ENCODE measurements at places on chromosomes 4 and X.

DNA sequence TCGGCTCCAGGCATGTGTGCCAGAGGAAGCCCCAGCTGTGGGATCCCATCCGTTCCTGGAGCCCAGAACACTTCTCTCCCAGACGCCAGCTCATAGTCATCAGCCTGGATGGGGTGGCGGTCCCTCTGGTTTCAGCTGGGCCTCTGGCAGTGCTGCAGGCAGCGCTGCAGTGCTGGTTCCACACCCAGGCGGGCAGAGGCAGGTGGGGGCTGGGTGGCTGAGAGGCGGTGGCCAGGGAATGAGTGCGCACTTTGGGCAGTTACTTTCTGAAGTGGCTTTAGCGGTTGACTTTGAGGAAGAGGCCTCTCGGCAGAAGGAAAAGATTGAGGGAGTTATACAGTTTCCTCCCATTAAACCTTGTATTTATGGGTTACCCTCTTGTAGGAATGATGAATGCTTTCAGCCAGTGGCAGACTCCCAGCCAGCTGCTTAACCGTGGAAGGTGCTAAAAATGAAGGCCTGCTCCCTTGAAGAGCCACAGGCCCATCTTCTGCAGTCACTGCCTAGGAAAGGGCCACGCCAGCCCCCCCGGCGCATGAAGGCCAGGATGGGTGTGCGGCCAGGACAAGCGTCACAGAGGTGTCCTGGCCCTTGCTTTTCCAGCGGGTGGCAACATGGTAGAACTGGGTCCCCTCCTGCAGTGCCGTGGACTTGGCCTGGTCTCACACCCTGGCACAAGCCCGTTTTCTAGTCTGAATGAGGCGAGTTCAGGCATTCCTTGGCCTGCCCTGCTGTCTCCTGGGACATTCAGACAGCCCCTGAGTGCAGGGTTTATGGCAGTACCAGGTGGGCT is 9.9 kb downstream of the TADA2B start:
- no peak for DNase-seq

GRCh38 chrX:45134315-45134731 is 66.4 kb downstream of the DIPK2B start:
- DNase-seq: peak; percentile 68

GRCh38 chr4:151358266-151358665 is 32.9 kb upstream of the SH3D19 start:
- DNase-seq: peak; percentile 89

DNA sequence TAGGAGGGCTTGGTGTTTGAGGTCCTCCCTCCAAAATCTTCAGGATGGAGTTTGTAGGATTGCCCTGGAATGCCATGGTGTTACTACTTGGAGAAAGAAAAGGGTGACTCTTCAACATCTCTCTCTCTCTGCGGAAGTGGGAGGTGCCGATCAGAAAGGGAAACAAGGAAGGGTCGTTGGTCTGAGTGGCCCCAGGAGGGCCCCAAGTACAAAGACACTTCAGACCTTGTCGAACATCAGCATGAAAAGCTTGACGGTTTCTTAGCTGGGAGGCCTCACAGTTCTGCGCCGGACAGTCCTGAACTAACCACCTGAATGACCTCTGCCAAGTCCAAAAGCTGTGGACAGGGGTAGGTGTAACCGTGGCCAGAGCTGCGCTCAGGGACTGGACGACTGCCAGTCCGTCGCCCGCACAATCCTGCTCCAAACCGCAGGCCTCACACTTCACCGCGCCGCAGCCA is 646 bp upstream of the GSX2 start:
- no peak for DNase-seq

DNA sequence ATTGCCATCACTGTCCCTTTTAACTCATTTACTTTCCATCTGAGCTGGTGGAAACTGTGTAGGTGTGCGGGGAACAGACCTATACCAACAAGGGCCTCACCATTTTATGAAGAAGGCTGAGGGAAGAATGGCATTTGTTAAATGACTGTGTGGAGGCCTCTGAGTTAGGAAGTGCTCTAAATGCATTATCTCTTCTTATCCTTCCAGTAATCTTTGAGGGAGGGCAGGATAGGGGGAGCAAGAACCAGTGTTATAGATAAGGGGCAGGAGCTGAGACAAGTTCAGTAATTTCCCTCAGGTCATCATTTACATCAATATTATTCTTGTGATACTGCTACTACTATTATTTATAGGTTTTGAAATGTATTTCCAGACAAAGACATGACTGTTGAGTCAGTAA is 122.4 kb upstream of the PDLIM3 start:
- DNase-seq: peak; percentile 40

GRCh38 chrX:102964940-102965339 is 27.9 kb downstream of the RAB40AL start:
- no peak for DNase-seq

GRCh38 chr4:79403356-79403755 is 4.7 kb downstream of the GK2 start:
- no peak for DNase-seq

DNA sequence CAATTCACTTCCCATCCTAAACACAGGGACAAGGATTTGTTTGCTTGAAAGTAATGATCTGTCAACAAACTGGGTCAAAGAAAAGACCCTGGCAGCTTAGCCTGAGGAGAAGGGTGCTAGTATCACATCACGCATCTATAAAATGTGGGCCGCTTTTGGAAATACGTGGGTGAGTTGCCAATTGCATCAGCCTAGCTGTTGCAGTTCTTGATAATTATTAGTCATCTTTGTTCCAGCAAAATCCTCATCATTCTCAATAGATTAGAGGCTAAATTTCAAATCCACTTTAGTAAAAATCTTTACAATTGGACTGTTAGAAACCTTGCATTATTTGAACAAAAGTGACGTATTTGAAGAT is 33.6 kb upstream of the TAPT1 start:
- no peak for DNase-seq

DNA sequence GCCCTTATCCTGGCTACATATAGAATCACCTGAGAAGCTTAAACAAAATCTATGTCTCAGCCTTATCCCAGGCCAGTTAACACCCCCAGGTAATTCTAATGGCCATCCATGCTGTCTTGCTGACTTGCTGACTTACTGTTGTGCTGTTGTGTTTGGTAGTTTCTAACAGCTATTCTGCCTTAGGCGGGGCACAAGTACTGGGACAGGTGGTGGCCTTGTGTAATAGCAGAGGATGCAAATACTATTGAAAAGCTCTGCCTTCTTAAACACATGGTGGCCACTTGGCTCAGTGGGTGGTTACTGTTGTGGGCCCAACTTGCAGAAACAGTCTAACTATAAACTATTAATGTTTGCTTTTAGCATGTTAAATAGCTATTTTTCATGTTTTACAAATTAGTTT is 56.2 kb downstream of the CDS1 start:
- DNase-seq: no peak

DNA sequence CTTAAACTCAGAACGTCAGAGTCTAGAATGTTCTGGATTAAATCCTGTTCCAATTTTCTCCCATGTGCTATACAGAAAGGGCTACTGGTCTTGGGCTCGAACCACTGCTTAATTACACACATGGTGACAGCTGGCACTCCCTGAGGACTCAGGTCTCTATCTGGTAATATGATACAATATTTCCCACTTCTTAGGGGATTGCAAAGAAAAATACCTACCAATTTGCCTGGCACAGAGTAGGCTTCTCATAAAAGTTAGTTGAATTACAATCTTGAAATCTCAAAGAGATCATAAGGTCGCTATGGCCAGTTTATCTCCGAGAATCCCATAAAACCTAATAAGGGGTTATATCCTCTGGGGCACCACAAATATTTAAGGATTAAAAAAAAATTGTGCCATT is 8.6 kb downstream of the GPM6B start:
- DNase-seq: no peak

GRCh38 chr4:123055943-123056342 is 133.5 kb upstream of the NUDT6 start:
- no peak for DNase-seq

GRCh38 chr4:114036426-114036825 is 57.0 kb upstream of the ARSJ start:
- no peak for DNase-seq

DNA sequence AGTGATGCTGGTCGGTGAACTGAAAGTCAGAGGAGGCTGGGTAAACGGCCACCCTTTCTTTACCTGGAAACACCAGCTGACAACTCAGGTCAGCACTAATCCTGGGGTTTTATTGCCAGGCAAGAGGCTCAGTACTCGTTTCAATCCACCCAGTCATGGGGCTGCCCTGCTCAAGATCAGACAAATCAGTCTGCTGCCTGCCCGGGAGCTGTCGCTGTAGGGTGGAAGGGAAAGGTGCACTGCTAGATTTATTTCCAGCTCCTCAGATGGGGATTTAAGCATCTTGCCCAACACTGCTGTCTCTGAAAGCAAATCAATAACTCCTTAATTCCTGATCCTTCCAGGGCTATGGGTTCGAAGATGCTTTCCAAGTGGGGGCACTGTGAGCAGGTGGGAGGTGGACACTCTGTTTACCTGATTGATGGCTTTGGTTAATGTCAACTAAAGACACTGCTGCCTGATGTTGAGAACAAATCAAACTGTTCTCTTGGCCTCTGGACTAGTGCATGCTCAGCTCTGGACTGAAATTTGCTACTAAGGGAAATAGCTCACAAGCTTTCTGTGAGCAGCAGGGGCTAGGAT is 59.3 kb downstream of the PHKA2 start:
- DNase-seq: no peak

GRCh38 chrX:115902995-115903394 is 267.5 kb upstream of the AGTR2 start:
- DNase-seq: no peak

- DNase-seq: no peak
Measured at GRCh38 chrX:97936296-97936695, 1052.6 kb downstream of the RPA4 start.

DNA sequence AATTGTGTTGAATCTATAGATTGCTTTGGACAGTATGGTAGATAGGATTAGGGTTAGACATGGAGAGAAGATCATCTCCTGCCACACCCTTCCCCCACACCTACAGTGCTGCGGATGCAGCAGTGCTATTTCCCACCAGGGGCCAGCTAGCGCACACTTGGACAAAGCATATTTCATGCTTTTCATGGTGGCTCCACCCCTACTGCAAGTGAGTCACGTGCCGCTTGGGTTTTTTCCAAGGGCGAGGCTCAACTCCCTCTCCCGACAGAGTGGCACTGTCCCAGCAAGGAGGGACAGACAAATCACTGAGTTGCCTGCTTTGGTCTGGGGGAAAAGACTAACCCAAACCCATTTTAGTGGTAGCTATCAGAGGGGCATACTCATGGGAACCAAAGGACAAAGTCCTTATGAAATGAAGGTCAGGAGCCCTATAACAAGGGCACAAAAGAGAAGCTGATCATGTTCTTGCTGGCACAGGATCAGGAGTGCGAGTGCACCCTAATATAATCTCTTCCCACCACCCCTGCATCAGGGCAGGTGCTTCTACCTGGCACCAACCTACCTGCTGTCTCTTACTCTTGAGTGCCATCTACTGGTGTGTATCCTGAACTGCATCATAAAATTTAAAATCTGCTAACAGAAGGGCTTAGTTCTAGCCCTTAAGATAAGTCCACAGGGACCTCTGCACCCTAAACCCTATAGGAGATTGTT is 55.1 kb upstream of the PGAM4 start:
- no peak for DNase-seq

DNA sequence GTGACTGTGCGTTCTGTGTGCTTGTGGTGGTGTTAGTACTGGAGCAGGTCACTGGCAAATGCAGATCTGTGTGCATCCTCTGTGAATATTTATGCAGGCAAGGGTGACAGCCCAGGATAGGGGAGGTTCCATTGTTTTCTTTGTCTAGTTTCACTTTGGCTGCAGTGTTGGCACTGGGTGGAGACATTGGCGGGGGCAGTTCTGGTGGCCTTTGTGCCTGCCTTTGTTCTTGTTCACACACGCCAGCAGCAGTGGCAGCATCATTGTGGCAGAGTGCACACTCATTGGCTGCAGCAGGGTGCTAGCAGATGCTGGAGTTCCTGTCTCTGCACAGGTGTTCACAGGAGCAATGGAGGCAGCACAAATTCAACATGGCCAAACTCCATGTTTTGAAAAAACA is 495.3 kb downstream of the UBE2NL start:
- DNase-seq: no peak

GRCh38 chr4:37051866-37052265 is 192.7 kb upstream of the NWD2 start:
- no peak for DNase-seq

DNA sequence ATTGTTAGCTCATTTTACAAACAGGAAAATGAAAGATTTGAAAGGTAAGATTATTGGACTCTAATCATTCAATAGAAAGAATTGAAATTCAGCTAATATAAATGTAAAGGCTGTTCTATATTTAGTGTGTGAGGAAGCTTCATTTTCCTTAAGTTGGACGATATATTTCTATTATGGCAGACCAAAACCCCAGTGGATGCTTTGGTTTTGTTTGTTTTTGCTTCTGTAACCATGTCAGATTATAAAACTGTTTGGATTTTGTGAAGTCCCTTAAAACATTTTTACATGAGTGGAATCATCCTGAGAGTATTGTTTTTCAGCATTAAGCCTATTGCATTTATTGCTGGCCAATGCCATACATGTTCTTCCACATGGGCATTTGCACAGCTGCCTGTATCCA is 110.2 kb upstream of the ENPEP start:
- DNase-seq: no peak

- no peak for DNase-seq
Measured at GRCh38 chr4:38166768-38167167, 206.6 kb downstream of the PTTG2 start.

DNA sequence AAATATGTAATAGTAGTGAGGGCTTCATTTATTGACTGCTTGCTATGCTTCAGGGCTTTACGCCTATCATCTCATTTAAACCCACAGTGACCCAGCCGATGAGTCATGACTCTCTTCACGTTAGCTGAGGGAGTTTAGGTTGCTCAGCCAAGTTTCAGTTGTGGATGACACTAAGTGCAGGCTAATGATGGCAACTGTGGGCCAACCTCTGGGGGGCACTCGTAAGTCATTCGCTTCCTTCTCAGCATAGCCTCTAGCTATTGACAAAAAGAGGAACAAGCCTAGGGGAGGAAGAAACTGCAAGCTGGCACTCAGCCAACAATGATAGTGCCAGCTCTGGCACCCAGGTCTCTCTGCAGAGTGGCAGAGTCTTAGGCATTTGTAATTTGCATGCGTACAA is 325.0 kb downstream of the ARHGAP10 start:
- DNase-seq: peak; percentile 45

DNA sequence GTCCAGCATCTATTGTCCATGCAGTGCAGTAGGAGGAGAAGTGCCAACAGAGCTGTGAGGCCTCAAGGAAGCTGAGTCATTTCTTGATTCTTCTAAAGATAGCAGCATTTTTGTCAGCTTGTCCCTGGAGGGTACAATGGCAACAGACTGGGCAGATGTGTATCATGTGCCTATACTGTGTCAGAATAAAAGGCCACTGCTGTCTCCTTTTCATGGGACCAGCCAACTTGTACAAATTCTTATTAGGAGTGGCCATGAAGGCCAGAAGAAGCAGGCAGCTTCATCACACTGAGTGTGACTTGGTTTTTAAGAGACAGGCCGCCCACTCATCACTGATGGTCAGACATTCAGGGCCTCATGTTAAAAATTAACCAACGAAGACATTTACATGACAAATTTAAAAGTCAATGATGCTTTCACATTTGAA is 185.0 kb upstream of the FAM241A start:
- peak; percentile 89 for DNase-seq

GRCh38 chr4:3232871-3233271 is 16.1 kb upstream of the MSANTD1 start:
- DNase-seq: no peak

- DNase-seq: no peak
Measured at GRCh38 chr4:47222276-47222675, 190.9 kb downstream of the GABRB1 start.

- DNase-seq: peak; percentile 74
Measured at GRCh38 chr4:15231265-15232091, 196.4 kb upstream of the C1QTNF7 start.

GRCh38 chrX:131942034-131942433 is 81.1 kb upstream of the STK26 start:
- DNase-seq: no peak

Data from foreskin melanocyte (primary cell).